ENCODE measurements at places on chromosomes 2 and 18. TPM values are rescaled to one million over a fixed set of nuclear protein-coding genes. Genes with fewer than 3 reads are reported as not detected.

- DNase-seq = no peak
Measured at GRCh38 chr2:16666449-16666801, 791 bp upstream of the CYRIA start.

- no peak for DNase-seq
Measured at GRCh38 chr2:111100765-111101162, 19.9 kb upstream of the BCL2L11 start.

- no peak for DNase-seq
Measured at GRCh38 chr18:5107988-5108387, 89.1 kb downstream of the AKAIN1 start.

- no peak for DNase-seq
Measured at GRCh38 chr2:11099122-11100065, 55.9 kb upstream of the SLC66A3 start.

GRCh38 chr2:61770746-61771145, 83.1 kb downstream of the FAM161A start:
- DNase-seq = no peak

DNA sequence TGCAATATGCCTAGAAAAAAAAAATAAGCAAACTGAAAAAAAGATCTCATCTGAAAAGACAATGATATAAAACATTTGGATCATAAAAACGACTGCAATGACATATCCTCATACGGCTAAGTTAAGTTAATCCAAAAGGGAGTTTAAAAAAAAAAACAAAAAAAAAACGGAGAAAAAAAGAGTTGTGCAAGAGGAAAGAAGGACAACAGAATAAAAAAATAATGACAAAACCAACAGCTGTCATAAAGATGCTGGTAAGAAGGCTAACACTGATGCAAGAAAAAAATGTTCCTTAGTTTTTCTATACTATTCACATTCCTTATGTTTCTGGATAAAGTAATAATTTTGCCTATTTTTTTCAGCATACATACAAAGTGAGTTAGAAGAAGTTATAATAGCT, 192.5 kb downstream of the SRBD1 start:
- DNase-seq = no peak

GRCh38 chr2:97936199-97936598, 59.5 kb downstream of the TMEM131 start:
- DNase-seq = no peak

DNA sequence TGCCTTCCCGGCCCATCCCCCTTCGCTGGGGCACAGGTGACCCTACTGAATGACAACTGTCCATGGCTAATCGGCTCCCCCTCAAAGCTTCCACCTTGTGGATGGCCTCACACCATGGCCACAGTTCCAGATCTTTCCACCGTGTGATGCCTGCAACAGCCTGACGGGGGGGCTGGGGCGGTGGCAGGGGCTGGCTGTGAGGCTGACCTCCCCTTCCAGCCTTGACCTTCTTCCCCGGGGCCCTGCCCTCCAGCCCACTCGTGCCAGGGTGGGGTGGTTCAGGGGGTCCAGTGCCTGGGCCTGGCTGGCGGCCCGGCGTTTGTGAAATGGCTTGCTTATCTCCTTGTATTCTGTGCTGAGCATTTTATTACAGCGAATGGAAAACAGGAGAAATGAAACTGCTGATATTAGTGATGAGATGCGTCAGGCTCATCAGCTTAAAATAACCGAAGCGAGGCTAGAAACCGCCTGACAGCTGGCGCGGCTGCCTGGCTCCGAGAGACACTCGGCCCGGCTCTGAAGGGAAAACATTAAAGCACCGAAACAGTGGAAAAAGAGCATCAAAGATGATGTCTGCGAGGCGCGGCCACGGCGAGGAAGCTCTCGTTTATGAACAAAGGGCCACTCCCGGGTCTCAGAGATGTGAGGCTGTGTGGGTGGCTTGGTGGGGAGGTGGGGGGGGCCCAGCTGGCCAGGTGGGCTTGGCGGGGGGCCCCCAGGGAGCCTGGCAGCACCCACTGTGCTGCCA, 916 bp upstream of the PDCD1 start:
- no peak for DNase-seq

GRCh38 chr18:13545955-13546354, 180.4 kb downstream of the FAM210A start:
- no peak for DNase-seq

GRCh38 chr2:177828557-177828956, 244.0 kb downstream of the PDE11A start:
- no peak for DNase-seq

DNA sequence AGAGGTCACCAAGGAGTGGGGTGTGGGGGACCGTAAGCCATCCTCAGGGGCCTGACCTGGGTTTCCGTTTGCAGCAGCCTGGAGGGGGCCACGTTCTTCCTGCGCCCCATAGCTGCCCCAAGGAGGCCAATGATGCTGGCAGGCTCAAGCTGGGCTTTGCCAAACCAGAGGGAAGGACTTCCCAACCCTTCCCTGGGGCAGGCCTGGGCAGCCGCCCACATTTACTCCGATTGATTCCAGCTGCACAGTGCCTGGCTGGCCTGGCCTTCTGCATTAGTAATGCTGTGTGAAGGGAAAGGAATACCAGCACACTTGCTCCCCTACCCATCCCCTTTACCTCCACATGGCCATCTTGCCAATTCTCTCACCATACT, 360.6 kb upstream of the SLC14A2 start:
- no peak for DNase-seq

GRCh38 chr2:222751238-222751637, 79.8 kb downstream of the MOGAT1 start:
- no peak for DNase-seq

SPATA3 gene
- total RNA-seq = not detected

OXER1 gene
- total RNA-seq = not detected

KCNJ3 gene
- total RNA-seq = not detected

EDAR gene
- 0.14 TPM for total RNA-seq

DAW1 gene
- not detected for total RNA-seq

SKA1 gene
- 27.8 TPM for total RNA-seq

All from activated naive CD8-positive, alpha-beta T cell treated with anti-CD3 and anti-CD28 coated beads, Interleukin-2, amount 10 ng/mL, durations not matched to agents 7 days and 5 days (primary cell).